ENCODE measurements at places on chromosomes 6 and 20.
A peak's percentile ranks its signal among the peaks of the same experiment; 100 is the strongest.

DNA sequence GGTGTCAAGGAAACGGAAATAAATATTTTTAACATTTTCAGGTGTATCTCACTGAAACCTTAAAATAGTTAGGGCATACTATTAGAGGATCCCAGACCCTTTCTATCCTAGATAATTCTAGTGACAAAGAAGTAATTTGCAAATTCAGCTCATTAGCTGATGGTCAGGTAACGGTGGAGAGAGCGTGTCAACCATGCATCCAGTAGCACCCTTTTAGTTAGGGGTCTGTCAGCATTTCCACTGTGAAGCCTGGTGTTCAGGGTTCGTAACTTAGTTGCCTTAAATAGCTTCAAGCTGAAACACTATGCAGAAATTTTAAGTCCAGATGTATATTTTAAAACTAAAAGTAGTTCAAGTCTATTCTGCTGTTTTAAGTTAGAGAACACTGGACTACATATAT, 48.5 kb upstream of the SUPT3H start:
- no peak for DNase-seq

DNA sequence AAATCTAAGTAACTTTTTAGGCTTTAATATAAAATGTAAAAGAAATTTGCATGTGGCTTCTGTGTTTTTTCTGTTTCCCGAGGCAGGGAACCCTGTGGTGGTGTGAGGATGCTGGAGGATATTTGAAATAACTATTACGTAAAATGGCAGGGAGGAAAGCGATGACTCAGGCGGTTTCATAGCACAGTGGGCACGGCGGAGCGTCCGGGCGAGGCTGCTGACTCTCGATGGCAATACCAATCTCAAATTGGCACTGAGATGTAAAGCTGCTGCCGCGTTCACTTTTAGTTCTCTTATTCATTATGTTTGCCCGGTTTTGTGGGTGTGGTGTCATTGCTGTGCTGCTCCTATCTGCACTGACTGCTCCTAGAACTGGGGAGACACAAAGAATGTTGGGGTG, 254.3 kb downstream of the THBS2 start:
- DNase-seq, result no peak

- no peak for DNase-seq
Measured at GRCh38 chr6:11679099-11679498, 99.5 kb downstream of the ADTRP start.

GRCh38 chr6:54044059-54044458, 67.2 kb upstream of the MLIP start:
- DNase-seq, result no peak

- no peak for DNase-seq
Measured at GRCh38 chr6:127205036-127205435, 61.6 kb upstream of the RNF146 start.

GRCh38 chr20:51450984-51451383, 91.5 kb downstream of the NFATC2 start:
- no peak for DNase-seq

GRCh38 chr20:16209951-16210361, 363.3 kb downstream of the KIF16B start:
- peak; percentile 3 for DNase-seq

DNA sequence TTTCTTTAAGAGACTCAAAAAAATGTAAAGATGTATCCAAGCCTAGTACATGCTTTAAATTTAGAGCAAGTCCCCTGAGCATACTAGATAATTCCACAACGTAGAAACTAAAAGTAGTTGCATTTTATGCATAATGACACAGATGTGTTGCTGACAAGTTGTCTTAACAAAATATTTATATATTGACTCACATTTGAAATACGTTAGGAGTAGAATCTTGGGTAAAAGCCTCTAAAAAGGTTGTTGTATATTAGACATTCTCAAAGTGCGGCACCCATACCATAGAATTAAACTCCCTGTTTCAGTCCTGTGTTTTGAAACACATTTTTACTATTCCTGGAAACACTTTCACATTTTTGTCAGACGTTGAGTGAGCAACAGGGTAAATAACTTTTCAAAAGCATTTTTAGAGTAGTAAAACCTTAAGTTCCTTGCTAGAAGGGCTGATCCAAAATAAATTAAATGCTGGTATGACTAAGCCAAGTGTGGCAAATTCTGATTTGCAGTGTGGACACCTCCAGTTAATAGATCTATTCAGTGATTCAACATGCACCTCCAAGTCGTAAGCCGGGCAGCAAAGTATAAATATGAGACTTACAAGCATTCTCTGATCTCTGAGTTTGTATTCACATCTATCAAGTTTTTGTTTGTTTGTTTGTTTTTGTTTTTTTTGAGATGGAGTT, 97.5 kb downstream of the GMDS start:
- no peak for DNase-seq

DNA sequence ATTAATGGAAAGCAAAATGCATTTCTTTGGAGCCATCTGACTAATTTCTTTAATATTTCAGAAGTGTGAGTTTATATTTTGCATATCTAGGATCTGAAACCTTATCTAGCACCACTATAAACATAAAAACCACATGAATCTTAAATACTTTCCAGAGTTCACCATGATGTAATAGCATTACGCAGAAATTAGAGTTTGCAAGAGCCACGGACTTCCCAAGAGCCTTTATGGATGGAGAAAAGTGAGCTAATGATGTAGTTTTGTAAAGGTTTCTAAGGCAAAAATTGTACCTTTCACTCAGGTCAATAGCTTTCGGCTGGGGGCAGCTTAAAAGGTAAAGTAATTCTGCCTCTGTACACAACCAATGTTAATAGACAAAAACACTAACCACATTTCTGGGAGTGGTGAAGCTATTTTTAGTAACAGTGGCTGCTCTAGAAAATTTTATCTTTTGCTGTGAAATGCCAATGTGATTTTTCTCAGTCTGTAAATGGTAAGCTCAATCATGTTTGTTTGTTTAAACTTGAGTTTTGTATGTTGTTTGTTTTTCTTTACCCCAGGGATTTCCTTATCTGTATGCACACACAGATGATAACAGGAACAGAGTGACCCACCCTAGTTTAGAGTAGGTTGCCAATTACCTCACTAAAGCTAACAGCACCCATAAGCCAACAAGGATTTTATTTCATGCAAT, 80.5 kb downstream of the FILIP1 start:
- no peak for DNase-seq

GRCh38 chr6:158382491-158382890, 70.2 kb downstream of the TULP4 start:
- DNase-seq, result no peak

GRCh38 chr20:63149531-63150192, 66.3 kb downstream of the YTHDF1 start:
- DNase-seq, result no peak

GRCh38 chr20:37362821-37363220, 16.9 kb downstream of the SRC start:
- no peak for DNase-seq

DNA sequence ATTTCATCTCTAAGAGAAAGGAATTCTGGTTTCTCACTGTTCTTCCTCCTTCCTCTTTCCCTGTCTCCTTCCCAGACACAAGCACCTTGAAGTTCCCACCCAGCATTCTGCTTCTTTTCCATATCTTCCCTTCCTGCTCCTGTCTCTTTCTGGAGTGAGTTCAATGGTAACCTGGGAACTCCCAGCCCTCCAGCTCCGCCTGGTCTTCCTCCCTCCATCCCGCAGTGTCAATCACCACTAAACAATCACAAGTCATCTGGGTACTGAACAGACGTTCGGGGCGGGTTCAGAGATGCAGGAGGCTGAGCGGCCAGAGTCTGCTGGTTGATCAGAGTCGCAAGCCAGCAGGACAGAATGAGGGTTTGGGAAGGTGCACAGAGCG, 7.7 kb downstream of the TTBK1 start:
- no peak for DNase-seq

GRCh38 chr6:130679684-130680083, 147.5 kb upstream of the SMLR1 start:
- DNase-seq, result peak; percentile 45

DNA sequence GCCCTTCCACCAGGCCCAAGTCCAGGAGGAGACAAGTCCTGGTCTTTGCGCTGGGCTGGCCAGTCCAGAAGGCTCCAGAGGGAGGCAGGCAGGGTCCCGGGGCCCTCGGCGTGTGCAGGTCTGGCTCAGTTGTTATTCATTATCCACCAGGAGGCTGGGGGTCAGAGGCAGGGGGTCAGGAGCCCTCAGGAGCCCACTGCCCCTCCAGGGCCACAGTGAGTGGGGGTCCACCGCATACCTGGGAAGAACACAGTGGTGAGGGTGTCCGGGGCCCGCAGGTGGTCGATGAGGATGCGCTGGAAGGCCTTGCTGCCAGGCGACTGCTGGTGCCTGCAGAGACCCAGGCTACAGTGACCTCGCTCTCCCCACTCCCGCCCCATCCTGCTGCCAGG, 4.4 kb upstream of the C20orf144 start:
- DNase-seq, result no peak

DNA sequence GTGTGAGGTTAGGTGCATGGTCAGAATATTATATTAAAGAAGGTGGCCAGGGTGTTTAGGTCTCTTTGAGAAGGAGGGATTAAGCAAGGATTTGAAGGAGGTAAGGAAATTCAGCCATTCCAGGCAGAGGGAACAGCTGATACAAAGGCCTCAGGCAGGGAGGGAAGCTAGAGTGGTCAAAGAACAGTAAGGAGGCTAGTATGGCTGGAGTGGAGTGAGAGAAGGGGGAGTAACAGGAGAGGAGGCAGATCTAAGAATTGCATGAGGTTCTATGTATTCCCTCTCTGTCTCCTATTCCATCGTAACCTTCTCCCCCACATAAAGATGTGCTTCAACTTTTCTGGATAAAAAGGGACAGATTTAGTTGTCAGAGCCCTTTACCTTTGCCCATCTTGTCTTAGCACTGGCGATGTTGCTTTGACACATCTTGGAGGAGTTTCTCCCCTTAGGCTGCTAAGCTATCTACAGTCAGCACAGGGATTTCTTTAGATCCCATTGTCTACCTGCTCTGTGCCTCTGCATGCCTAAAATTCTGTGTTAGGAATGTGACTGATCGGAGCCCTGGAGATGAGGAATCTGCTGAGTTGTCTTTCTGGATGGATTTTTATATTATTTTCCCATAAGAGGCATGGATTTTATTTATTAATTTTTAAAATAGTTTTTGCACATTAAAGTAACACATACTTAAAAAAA, 59.9 kb downstream of the KLHL31 start:
- DNase-seq, result no peak

- no peak for DNase-seq
Measured at GRCh38 chr6:84498905-84499304, 265.5 kb downstream of the TBX18 start.

DNA sequence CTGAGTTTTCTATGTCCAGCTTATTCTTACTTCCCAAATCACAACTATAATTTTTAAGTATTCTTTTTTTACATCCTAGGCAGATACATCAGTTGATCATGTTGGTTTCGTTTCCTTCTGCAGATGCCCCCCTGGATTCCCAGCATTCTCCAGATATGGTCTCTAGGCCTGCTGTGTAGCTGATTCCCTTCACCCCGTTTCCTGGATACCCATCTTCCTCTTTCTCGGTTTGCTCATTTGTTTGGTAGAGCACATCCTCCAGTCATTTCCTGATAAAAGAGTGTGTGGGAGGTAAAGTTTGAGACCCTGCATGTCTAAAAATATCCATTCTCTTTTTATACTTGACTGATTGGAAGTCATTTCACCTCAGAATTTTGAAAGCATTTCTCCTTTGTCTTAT, 66.4 kb downstream of the ANKS1A start:
- DNase-seq, result no peak

- DNase-seq, result no peak
Measured at GRCh38 chr20:507761-508332, 35.7 kb downstream of the CSNK2A1 start.
